NCI-H1436 (cell line): ENCODE measurements at places on chromosomes 2 and 18.

DNA sequence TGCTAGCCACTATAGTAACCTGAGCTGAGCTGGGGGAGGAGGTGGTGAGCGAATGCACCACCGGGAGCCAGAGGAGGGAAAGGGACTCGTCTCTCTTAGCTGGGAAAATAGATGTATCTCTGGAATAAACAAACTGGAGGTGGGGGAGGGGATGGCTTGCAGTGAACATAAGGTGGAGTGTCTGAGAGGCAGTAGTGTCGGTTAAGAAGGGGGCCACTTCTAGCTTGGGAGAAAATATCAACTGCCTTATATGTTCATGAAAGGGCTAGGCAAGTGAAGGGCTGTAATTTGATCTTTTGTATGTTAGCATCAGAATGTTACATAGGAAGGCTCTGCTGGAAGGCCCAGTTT is 2.2 kb downstream of the SETBP1 start:
- DNase-seq, result peak; percentile 16

- DNase-seq, result peak; percentile 16
Measured at GRCh38 chr2:234395891-234396420, 100.9 kb downstream of the ARL4C start.

GRCh38 chr2:74503506-74504475 is 3.7 kb downstream of the PCGF1 start:
- no peak for DNase-seq

DNA sequence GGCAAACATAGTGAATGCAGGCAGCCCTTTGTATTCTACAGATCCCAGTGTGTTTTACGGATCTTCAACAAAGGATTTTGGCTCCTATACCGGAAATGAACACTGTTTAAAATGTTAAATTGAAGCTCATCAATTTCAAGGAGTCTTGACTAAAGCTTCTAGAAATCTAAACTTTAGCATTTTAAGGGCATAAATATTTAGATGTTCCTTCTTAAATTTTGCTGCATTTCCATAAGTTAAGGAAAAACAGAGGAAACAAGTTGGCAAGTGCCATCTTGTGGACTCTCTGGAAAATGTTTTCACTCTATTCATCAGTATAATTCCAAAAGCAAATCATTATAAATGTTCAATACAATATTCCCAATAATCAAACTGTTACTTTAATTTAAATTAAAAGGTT is 19.6 kb downstream of the CHN1 start:
- DNase-seq, result no peak

DNA sequence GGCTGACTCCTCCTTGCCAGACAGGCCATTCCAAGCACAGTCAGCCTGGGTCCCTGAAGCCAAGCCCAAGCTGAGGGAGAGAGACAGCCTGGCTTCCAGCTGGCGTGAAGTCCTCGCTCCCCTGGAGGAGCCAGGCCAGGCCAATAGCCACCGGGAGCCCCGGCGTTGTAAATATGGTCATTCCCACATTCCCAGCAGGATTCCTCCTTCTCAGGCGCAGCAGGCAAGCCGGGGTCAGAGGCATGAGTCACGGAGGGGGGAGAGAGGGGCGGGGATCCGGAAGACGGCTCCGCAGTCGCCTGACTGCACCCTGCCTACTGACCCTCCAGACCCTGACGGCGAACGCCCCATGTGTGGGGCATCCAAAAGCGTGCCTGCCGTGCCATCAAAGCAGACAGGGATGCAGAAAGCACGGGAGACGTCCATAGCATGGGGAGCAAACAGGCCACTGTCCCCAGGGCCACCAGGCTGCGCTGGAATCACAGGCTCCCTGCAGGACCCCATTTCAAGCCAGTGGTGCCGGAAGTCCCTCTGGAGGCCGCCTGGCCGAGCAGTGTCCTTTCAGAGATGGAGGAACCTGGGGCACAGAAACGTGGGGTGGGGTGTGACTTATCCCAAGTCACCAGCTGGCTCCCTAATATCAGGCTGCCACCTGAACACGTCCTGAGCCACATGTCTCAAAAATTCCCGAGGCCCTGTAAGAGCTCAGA is 48.2 kb downstream of the TWIST2 start:
- DNase-seq, result no peak

- peak; percentile 17 for DNase-seq
Measured at GRCh38 chr18:79434607-79435401, 39.1 kb downstream of the NFATC1 start.

DNA sequence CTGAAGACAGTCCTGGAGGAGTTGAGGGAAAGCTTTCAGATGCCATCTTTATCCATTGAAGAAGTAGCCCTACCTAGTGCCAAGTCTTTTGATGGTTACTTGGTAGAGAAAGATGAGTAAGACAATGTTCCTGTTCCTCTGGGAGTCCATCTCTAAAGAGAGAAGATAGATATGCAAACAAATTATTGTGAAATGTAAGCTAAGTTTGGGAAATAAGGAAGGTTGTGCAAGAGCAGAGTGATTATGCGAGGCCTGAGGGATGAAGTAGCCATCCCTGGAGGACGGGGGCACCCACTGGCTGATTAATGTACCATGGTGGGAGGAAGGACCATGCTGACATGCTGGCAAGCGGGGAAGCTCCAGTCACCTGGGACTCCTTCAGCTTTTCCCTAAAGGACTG is 994 bp upstream of the DTNA start:
- DNase-seq, result no peak

GRCh38 chr2:224221455-224221913 is 180.4 kb downstream of the FAM124B start:
- DNase-seq, result no peak

DNA sequence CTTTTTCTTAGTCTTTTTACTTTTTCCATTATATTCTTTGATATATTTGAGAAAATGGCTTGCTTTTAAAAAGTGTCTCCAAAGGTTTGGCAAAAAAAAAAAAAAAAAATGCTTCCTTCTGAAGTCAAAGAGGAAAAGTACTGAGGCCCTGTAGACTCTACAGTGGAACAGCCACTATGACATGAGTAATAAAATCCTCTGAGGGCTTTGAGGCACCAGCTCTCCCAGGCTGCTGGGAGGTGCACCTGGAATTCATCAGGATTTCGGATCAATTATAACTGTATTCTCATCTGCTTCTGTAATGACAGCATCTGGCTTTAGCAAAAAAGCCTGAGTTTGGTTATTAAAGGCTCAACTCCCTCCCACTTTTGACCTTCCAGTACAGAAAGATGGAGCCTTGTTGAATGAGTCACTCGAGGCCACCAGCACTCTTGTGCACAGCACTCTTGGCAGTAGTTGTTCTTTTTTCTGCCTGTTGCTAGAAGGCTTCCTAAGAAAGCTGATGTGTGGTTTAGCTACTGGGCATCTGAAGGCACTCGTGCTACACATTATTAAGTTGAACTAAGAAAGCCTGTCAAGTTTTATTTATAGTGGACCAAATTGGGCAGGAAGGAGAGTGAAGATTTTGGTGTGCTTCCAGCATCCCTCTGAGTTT is 131.3 kb downstream of the PRPF40A start:
- DNase-seq, result no peak
